ENCODE measurements at places on chromosomes 2 and 18.
A peak's percentile ranks its signal among the peaks of the same experiment; 100 is the strongest.

GRCh38 chr2:17184512-17184911 is 333.7 kb downstream of the RAD51AP2 start:
- no peak for DNase-seq

DNA sequence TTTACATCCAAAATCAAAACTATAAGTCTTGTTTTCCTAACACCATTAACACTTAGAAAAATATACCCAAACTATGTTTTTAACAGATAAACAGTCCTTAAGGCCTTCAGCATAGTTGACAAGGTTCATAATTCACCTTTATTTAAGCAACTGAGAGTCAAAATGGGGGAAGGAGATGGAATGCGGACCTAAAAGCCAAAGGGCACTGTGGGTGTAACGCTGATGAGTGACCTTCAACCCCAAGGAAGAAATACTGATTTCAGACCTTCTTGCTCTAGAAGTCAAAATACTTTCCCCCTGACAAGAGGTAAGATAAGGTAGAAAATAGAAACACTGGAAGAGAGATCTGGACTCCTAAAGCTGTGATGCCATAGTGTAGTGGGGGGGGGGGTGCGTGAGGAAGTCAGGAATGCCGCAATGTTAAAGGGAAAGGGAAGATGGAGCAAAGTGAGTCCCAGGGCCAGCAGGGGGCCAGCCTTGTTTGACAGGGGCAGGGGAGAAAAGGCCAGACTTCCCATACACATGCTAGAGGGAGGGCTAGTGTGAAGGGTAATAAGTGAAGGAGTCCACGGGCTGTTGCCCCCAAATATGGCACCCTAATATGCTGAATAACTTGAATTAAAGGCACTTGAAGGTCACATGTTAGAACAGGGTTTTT is 31.4 kb downstream of the CCDC93 start:
- no peak for DNase-seq

GRCh38 chr2:2950403-2950952 is 427.1 kb downstream of the EIPR1 start:
- DNase-seq = peak; percentile 23

DNA sequence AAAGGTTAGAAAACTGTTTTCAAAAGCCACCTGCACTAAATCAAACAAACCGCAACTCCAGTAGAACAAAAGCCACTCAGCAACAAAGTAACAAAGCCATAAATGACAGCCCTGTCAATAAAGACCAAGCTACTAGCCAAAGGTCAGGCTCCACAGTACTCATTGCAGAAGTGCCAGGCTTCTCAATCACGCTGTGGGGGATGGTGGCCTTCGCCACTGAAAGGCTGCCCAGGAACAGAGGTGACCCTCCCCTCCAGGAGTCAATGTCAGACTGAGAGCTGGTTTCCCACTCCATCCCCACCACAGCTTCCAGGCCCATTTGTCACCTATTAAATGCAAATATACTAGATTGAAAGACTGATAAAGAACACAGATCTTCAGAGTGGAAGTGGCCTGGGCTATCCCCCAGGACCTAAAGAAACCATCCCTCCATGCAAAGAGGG is 5.9 kb downstream of the ATP8B1 start:
- peak; percentile 92 for DNase-seq

DNA sequence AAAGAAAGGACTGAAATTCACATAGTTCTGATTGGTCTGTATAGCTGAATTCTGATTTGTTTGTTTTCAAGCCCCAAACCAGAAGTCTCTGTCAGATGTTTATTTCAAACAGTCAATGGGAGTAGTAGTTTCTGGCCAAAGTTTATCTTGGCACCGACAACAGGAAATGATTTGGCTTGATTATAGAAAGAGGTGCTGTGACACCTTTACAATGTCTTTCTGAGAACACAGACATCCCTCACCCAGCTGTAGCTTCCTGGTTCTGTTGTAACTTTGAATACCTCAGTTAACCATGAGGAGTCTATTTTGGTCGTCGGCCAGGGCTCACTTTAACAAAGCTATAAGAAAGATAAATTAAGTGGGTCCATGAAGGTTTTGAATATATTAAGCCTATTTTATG is 545.0 kb upstream of the ZNF804A start:
- DNase-seq = peak; percentile 78

GRCh38 chr18:21300908-21301200 is 58.8 kb downstream of the GREB1L start:
- DNase-seq = no peak

DNA sequence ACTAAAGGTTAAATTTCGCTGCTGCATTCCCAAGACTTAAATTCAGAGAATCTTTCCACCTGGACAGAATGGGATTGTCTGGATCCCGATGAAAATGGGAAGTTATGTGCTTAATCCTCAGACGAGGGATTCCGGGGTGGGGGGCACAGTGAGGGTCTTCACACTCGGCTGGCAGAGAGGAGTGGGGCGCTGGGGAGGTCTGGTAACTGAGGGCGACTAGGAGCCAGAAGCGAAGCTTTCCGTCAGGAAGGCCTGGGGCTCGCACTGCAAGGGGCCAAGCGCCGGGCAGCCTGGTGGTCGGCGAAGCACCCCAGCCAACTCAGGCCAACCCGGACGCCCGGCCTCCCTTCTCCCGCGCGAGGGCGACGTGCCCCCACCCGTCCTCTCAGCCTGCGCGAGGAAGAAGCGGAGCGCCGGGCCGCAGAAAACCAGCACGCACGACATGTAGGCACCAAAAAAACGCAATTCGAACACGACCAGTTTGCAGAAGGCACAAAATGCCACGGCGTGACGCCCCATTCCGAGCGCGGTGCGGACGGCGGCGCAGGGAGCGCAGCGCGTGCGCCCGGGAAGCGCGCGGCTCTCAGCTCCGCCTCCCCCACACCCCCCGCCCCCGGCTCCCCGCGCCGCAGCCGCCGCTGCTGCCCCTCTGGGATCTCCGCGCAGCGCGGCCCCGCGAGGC is 188.1 kb downstream of the ZEB2 start:
- no peak for DNase-seq

- DNase-seq = no peak
Measured at GRCh38 chr2:207093234-207093633, 72.5 kb downstream of the KLF7 start.

GRCh38 chr2:31810200-31810917 is 200.4 kb downstream of the MEMO1 start:
- DNase-seq = no peak

DNA sequence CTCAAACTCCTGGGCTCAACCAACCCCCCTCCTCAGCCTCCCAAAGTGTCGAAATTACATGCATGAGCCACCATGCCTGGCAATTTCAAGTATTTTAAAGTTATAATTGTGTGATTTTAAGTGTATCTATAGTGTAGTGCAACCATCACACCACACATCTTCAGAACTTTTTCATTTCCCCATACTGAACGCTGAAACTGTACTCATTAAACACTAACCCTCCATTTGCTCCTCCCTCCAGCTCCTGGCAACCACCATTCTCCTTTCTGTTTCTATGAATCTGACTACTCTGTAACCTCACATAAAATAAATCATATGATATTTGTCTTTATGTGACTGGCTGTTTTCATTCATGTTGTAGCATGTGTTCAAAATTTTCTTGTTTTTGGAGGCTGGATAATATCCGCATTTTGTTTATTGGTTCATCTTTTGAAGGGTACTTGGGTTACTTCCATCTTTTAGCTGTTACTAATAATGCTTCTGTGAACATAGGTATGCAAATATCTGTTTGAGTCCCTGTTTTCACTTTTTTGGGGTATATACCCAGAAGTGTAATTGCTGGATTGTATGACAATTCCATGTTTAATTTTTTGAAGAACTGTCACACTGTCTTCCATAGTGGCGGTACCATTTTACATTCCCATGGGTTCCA is 188.2 kb downstream of the PLCL1 start:
- no peak for DNase-seq

DNA sequence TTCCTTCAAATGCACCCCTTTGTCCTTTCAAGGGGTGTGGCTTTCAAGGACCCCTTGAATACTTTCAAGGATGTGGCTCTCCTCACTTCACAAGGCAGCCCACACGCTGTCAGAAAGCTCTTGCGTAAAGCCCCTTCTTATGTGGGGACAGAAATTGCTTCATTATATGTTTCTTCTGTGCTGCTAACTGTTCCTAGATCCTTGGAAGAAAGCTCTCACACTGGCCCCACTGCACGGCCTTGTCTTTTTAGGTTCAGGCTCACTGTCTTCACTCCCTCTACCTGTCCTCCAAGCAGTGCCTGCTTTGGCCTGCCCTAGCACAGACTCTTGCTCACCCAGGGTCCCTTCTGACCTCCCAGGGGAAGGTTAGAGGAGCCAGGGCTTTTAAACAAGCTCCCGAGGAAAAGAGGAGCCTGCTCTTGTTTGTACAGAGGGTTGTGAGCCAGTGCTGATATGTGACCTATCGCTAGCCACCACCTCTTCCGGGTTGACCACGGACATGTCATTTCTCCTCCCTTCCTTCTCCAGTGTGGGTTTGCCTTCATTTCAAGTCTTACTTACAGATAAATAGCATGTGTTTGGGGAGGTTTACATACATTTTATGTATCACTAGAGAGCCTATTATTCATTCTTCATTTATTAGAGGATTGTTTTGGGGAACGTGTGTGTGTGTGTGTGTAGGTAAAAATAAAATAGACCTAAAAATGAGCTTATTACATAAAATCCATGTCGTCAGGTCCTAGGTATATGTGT is 94.7 kb downstream of the RTN4 start:
- no peak for DNase-seq

DNA sequence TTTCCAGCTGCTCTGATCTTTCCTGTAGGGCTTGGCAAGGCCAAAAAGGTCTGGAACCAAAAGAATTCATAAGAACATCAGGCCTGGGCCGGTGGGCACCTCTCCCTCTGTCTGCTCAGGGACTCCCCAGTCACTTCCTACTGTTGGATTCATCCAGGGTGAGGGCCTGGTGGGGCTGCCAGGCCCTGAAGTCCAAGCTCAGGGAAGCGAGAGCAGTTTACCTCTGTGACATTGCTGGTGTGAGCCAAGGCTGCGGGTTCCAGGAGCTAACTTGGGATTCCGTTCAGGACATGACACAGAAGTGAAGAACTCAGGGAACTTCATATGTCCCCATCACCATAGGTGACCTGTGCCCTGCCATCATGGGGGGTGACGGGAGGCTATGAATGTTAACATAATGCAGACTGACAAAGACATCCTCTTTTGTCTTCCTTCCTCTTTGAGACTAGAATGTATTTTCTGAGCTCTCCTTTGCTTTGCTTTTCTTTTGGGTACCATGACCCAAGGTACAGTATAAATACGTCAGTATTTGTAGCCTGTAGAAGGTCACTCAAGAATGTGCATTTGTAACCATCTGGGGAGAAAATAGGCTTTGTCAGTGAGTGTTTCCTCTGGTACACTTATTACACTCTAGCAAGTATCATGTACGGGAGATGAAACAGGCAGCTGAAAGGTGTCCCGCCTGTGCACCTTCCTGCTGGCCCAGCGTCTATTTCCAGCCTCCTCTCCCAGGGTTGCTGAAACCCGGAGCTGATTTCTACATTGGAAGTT is 130.5 kb upstream of the SLC1A4 start:
- DNase-seq = no peak

DNA sequence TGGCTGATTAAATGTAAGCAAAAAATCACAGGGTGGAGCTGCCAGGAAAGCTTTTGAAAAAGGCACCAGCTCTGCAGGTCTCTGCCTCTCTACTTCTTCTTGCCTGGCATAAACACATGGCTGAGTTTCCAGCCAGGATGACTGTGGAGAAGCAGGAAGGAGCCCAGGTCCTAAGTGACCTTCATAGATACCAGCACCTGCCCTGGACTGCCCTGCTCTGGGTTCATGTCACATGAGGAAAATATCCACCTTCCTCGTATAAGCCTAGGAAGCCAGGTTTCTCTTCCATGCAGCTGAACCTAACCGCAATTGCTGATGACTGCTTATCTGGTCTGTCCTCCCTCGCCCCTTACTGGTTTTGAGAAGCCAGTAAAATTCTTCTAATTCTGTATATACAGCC is 47.8 kb upstream of the CREB1 start:
- no peak for DNase-seq

GRCh38 chr2:215899141-215900074 is 113.9 kb downstream of the MREG start:
- no peak for DNase-seq

DNA sequence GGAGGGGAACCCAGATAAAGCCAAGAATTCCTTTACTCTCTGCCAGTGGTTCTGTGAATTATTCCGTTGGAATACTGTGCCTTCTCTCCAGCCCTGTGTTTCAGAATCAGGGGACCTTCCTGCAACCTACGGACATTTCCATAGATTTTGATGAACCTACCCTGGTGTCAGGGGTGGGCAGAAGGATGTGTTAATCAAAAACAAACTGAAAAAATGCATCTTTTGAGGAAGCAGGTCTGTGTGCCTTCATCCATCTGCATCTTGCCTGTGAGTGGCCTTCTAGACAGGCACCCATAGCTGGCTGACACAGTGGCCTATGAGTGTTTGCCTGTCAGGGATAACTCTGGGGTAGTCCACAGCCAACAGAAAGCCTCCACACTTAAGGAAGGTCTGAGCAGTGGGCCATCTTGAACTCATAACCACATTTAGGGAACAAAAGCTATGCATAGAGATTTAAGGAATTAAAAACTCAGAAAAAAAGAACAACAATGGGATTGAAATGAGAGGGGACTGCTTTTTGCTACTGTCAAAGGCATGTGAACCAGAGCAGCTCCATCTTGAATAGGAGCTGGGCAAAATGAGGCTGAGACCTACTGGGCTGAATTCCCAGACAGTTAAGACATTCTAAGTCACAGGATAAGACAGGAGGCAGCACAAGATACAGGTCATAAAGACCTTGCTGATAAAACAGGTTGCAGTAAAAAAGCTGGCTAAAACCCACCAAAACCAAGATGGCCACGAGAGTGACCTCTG is 45.9 kb upstream of the ITGA6 start:
- no peak for DNase-seq

DNA sequence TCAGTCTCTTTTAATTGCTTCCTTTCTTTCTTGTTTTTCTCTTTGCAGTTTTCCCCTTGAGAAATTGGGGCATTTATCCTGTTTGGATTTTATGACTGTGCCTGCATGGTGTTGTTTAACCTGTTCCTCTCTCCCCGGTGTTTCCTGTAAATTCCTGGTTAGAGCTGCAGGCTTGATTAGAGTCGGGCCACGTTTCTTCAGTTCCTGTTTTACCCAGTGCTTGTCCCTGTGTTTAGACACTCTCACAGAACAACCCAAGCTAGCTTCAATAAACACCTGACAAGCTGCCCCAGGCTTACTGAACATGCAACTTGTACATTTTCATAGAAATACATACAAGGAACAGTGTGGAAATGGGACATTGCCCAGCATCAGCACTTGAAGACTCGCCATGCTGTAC is 53.9 kb downstream of the NGEF start:
- DNase-seq = no peak

DNA sequence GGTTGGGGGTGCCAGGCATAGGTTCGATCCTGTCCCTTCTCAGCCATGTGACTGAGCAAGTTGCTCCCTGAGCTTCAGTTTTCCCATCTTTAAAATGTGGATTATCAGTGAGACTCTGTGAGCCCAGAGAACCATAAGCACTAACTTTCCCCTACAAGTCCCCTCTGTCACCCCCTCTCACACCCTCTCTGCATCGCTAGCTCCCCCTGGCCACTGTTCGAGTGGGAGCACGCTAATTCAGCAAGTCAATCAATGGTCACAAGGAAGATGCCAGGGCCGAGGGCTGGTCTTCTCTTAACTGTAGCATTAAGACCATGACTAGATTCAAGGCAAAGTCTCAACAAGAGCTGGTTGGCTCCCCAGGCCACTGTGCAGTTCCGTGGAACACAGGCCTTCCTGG is 66.2 kb downstream of the BCL2L11 start:
- DNase-seq = no peak
